ENCODE measurements at places on chromosomes 5 and 9. TPM values are rescaled to one million over a fixed set of nuclear protein-coding genes. Genes with fewer than 3 reads are reported as not detected.

DNA sequence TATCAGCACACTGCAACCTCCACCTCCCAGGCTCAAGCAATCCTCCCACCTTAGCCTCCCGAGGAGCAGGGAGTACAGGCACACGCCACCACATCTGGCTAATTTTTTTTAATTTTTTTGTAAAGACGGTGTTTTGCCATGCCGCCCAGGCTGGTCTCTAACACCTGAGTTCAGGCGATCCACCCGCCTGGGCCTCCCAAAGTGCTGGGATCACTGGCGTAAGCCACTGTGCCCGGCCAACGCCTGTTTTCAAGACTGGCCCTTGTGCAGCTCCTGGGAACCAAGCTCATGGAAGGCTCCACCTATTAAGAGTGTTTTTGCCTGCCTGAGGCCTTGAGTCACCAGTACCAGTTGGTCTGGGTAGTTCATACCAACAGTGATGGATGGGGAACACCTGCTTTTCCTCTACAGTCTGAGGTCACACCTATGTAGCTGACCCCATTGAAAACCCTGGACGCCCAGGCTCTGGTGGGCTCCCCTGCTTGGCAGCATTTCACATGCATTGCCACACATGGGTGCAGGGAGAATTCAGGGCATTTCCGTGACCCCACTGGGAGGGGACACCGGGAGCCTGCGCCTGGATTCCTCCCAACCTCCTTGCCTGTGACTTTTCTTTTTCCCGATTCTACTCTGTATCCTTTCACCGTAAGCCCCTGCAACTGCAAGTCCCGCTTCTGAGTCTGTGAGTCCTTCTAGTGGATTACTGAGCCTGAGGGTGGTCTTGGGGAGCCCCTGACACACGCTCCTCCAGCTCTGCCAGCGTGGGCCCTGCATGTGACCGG, 63.5 kb downstream of the ZNF354C start:
- no peaks in the 10 kb centered on the region for H3K27me3 ChIP-seq
- no peak overlapping the region for H3K4me3 ChIP-seq
- H3K4me1 ChIP-seq, result no peaks in the 10 kb centered on the region
- DNase-seq, result peak; percentile 14
- H3K36me3 ChIP-seq, result peaks cover 39% of the 10 kb centered on the region

- H3K27me3 ChIP-seq, result no peaks in the 10 kb centered on the region
- no peak overlapping the region for H3K27ac ChIP-seq
- no peak for DNase-seq
- no peaks in the 10 kb centered on the region for H3K36me3 ChIP-seq
- H3K4me1 ChIP-seq, result no peaks in the 10 kb centered on the region
Measured at GRCh38 chr5:143938230-143938629, 126.3 kb downstream of the HMHB1 start.

DNA sequence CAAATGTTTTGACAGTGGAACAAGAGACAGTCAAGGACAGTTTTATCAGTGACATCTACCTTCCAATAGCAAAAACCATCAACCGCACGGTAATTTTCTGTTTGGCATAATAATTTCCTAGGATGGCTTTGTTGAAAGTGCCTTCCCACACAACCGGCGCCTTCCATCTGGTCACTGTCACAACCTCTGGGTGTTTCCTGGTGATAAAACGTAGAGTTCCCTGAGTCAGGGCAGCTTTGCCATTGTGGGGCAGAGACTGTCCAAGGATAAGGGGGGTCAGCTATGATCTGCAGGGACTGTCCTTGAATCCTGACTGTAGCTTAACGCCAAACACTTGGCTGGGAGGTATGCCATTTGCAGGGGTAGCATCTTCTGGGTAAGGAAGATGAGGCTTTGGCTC, 47.6 kb downstream of the GGTA1 start:
- no peaks in the 10 kb centered on the region for H3K36me3 ChIP-seq
- H3K27me3 ChIP-seq, result no peaks in the 10 kb centered on the region
- H3K4me3 ChIP-seq, result no peak overlapping the region

The GKAP1 gene
- 8.2 TPM for polyA plus RNA-seq

DNA sequence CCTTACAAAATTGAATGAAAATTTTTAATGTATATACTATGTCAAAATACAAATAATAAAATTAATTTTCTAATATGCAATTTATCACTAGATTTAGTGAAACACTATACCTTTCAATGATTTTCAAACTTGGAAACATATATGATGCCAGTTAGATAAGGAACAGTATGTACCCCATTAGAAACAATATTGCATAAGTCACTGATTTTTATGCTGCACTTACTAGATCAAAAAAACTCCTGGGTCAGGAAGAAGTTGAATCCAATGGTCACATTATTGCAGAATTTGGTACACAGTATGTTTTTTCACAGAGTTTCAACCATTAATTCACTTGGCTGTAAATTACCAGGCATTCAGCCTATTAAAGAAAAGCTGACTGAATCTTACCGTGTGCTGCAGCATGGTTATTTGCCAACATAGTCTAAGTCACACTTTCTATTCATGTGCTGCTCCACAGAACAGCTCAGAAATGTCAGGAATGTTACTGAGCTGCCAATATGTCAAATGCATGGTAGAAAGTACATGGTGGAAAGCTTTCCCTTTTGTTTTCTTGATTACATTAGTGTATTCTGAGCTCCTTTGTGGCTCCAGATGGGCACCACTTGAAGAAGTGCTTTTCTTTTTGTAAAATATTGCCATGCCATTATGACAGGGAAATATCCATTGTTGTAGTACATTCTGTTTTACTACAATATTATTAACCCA, 9.9 kb upstream of the PRR16 start:
- no peak overlapping the region for H3K27ac ChIP-seq
- H3K36me3 ChIP-seq, result no peaks in the 10 kb centered on the region
- no peak for DNase-seq
- no peaks in the 10 kb centered on the region for H3K4me1 ChIP-seq
- H3K4me3 ChIP-seq, result no peak overlapping the region
- H3K27me3 ChIP-seq, result no peaks in the 10 kb centered on the region

Measured in stomach (tissue), 19 donors.